NCI-H1092 (cell line): ENCODE measurements at places on chromosomes 2 and 18.
A peak's percentile ranks its signal among the peaks of the same experiment; 100 is the strongest.

DNA sequence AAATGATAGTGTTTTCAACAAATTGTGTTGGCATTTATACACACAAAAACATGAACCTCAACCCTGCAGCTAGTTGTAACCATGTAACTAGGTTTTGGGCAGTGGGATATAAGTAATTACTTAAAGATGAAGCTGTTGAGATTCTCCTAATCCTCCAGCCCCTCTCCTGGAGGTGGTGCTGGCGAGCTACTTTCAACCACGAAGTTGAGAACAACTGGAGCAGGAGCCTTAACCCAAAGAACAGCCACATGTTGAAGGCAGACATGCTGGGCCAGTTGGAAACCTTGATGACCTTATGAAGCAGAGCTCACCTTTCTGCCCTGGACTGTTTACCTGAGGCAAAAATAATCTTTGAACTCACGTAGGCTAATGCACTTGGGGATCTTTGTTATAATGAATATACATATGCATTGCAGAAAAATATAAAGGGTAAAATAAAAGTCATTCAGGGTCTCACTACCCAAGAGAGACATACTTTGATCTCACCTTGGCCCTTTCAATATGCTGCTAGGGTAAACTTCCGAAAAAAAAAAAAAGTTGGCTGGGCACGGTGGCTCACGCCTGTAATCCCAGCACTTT, 89.6 kb upstream of the NPAS2 start:
- no peak for DNase-seq

GRCh38 chr2:37389989-37390765, 45.7 kb downstream of the QPCT start:
- DNase-seq: no peak

GRCh38 chr2:96470636-96471035, 34.5 kb downstream of the NEURL3 start:
- DNase-seq: no peak

GRCh38 chr2:195212586-195212985, 444.4 kb upstream of the SLC39A10 start:
- no peak for DNase-seq

DNA sequence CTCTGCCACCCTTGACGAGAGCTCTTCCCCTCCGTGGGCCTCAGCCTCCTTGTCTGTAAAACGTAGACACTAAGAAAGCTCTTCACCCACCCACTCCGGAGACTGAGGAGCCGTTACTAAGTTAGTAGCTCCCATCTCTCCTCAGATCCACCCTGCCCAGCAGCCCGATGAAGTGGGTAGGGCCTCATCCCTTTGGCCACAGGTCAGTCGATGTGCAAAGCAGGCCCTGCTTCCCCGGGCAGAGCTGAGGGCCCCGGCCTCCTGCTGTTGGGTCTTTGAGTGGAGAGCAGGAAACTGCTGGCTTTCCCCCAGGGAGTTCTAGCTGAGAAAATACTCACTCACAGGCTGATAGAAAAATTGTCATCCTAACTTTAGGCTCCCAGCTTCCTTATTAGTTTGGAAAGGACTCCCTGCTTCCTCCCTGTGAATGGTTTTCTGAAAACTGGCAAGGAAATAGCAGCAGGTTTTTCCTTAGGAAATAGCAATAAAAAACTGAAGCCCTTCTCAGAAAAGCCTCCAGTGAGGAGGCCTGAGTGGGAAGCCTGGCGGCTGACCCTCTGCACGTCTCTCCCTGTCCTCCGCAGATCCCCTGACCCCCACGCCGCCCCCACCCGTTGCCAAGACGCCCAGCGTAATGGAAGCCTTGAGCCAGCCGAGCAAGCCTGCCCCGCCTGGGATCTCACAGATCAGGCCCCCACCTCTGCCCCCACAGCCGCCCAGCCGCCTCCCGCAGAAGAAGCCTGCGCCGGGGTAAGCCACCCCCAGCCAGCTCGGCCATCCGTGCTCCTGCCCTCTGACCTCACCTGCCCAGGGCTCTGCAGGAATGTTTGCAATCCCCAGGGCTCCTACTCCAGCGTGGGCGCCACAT, 30.2 kb downstream of the ITGB1BP1 start:
- no peak for DNase-seq

DNA sequence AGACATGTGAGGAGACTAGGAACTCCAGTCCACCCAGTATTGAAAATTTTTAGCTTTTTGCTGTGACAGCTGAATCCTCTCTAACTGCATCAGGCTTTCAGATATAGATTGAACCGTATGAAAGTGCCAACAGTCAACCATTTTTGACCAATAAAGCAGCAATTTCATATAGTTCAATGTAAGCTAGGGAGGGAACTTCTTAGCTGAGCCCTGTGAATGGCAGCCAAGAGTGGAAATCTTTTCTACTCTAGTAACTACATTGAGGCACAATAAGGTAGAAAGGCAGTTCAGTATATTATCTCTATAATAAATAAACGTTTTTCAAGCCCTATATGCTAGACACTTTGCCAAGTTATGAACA, 96.3 kb upstream of the TANK start:
- no peak for DNase-seq

DNA sequence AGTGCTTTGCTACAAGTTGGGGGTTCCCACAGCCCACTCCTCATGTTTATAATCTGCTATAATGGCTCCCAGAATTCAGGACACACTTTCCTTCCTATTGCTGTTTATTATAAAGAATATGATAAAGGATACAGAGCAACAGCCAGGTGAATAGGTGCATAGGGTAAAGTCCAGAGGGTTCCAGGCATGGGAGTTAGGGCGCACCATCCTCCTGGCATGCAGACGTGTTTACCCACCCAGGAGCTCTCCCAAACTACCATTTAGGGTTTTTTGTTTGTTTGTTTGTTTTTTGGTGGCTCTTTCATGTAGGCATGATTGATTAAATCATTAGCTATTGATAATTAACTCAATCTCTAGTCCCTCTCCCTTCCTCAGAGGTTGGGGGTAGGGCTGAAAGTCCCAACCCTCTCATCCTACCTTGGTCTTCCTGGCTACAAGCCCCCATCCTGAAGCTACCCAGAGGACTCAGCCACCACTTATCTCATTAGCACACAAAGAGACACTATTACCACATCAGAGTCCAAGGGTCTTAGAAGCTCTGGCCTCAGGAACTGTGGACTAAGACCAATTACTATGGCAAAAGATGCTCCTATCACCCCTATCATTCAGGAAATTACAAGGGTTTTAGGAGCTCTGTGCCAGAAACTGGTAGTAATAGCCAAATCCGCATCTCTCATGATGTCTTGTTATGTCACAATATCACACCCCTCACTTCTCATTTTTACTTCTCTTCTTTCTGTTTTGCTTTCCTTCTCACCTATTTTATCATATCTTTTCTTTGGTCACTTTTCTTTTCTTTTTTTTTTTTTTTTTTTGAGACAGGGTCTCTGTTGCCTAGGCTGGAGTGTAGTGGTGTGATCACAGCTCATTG, 154.9 kb upstream of the TTC39C start:
- DNase-seq: no peak

DNA sequence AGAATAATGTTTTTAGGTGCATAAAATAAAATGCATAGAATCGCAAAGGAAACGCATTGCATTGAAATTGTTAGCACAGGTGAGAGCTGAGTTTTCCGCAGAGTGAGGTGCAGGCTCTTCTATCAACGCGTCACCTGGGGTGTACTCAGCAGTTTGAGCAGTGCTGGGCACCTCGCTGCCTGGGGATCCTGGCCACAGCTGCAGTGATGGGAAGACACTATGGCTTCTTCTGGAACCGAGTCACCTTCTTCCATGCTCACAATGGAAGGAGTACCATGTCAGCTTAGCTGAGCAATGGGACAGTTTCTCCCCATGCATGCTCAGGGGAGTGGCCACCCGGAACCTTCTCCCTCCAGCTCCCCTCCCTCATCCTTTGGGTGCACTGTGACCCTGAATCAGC, 95.4 kb upstream of the OTOS start:
- DNase-seq: no peak

GRCh38 chr18:9838144-9838877, 47.5 kb upstream of the TXNDC2 start:
- DNase-seq: peak; percentile 29

DNA sequence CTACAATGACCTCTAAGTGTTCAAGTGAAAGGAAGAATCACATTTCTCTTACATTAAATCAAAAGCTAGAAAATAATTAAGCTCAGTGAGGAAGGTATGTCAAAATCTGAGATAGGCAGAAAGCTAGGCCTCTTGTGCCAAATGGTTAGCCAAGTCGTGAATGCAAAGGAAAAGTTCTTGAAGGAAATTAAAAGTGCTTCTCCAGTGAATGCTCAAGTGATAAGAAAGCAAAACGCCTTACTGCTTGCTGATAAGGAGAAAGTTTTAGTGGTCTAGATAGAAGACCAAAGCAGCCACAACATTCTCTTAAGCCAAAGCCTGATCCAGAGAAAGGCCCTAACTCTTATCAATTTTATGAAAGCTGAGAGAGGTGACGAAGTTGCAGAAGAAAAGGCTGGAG, 932.3 kb upstream of the ACVR2A start:
- DNase-seq: no peak

DNA sequence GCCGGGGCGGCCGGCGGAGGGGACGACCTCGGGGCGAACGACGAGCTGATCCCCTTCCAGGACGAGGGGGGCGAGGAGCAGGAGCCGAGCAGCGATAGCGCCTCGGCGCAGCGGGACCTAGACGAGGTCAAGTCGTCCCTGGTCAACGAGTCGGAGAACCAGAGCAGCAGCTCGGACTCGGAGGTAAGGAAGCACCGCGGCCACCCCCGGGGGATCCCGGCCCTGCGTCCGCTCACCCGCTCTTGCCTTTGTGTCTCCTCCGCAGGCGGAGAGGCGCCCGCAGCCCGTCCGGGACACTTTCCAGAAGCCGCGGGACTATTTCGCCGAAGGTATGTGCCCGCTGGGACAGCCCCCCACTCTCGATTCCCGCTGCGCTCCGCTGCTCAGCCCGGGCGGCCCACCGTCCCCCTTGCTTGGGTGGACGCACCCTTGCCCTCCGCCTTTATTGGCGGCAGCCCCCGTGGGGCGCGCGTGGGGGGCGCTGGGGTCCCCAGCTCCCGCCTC, 611 bp downstream of the TCF7L1 start:
- DNase-seq: no peak

DNA sequence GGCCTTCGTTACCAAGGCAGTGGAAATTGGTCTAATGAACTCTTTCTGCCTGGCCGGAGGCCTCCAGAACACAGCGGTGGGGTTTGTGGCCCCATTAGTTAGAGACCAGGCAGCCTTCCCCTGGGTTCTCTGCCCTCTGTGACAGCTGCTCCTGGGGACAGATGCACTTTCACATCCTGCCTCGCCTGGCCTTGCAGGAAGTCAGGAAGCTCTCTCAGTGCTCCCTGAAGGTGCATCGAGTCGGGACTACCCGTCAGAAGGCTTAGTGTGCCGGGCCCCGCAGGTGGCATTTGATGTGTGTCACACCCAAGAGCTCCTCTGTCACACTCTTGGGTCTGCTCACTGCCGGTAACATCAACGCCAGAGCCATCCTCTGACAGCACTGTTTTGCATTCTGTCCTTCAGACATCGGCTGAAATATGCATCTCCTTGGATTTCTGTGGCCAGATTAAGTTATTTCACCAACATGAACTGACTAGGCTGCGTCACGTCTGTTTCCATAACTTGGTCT, 158.3 kb downstream of the LDLRAD4 start:
- DNase-seq: no peak

DNA sequence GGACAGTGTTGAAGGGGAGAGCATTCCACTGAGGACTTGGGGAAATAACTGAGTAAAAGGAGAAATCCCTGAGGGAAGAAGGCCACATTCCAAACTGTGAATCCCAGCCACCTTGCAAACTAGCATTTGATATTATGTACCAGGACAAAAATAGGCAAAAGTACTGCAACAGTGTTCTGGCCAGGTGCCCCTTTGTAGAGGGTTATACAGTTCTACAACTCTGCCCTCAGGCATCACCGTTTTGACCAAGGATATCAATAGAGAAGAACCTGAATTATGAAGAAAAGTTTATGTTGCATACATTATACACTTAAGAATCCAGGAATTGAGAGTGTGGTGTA, 20.6 kb upstream of the CAVIN2 start:
- no peak for DNase-seq

GRCh38 chr2:19125901-19126680, 232.3 kb downstream of the OSR1 start:
- DNase-seq: no peak

- DNase-seq: no peak
Measured at GRCh38 chr2:1739322-1739957, 4.9 kb downstream of the PXDN start.

- DNase-seq: no peak
Measured at GRCh38 chr18:43934781-43935471, 657.6 kb upstream of the SYT4 start.

DNA sequence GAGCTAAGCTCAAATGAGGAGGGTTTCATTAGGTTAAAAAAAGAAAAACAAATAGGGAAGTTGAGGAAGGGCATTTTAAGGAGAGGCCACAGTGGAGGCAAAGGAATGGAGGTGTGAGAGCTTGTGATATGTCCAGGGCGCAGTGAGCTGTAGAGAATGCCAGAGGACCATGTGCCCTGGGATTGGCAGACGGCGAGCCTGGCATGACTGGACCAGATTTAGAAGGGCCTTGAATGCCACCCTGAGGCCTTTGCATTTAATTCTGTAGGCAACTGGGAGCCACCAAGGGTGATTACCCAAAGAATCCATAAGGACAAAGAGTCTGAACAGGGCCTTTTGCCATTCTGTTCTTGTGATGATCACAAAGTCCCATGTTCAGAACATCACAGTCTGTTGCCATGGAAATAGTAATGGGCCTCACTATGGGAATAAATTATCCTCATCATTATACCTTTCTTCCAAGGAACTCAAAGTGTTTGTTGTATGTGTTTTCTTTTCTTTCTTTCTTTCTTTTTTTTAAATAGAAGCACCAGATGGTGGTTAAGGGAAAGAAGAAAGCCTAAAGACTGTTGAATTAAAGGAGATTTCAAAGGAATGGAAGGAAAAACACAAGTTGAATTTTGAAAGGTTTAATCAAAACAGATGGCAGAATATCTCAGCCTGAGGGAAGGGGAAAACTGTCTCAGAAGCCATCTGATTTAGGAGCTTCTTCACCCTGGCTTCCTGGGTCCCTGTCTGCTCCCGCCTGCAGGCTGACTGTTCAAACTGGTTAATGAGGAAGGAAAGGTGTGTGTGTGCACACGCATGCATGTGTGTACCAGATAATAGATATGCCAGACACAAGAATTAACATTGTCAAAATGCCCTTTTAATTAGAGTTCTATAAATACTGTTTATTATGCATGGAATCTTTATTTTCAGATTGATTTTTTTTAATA, 31.6 kb upstream of the NCOA1 start:
- no peak for DNase-seq

- no peak for DNase-seq
Measured at GRCh38 chr2:240320204-240320993, 115.1 kb upstream of the GPC1 start.

- DNase-seq: no peak
Measured at GRCh38 chr2:177893880-177894279, 178.7 kb downstream of the PDE11A start.

- DNase-seq: no peak
Measured at GRCh38 chr2:226639550-226639949, 160.1 kb downstream of the IRS1 start.

DNA sequence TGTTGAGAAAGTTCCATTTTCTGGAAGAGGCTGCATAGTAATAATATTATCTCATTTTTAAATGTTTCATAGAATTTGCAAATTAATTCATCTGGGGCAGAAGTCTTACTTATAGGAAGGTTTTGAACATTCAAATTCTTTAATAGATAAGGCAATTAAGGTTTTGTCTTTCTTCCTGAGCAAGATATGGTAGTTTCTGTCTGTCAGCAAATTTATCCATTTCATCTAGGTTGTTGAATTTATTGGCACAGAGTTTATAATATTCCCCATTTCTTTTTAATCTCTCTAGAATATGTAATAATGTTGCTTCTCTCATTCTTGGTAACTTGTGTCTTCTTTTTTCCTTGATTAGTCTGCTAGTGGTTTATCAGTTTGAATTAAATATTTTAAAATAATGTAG, 90.2 kb upstream of the EPB41L5 start:
- DNase-seq: no peak

- DNase-seq: no peak
Measured at GRCh38 chr2:191748059-191748461, 70.1 kb downstream of the NABP1 start.
